ENCODE measurements at places on chromosomes 5 and 9.

GRCh38 chr9:4106081-4106759 lies 193.6 kb downstream of the GLIS3 start:
- DNase-seq, result no peak

GRCh38 chr5:86929123-86929766 lies 311.5 kb downstream of the COX7C start:
- no peak for DNase-seq

- DNase-seq, result no peak
Observed at GRCh38 chr9:103277240-103277639, 282.1 kb downstream of the CYLC2 start.

DNA sequence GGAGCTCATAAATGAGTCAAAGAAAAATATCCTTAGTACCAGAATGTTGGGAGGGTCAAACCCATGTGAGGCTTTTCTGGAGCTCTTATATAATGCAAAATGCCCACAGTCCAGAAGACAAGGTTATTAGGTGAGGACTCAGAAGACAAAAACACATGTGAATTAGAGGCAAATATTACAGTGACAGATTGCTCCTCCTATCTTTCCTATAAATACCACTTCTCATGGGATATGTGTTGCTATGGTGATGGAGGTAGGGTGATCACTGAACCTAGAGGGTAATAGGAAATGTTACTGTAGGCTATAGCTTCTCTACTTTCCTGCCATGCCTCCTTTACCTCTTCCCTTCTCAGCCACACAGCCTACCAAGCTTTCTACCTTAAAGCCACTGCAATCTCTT lies 264.6 kb downstream of the SEC61B start:
- no peak for DNase-seq

- no peak for DNase-seq
Observed at GRCh38 chr5:137665678-137666460, 70.0 kb downstream of the KLHL3 start.

DNA sequence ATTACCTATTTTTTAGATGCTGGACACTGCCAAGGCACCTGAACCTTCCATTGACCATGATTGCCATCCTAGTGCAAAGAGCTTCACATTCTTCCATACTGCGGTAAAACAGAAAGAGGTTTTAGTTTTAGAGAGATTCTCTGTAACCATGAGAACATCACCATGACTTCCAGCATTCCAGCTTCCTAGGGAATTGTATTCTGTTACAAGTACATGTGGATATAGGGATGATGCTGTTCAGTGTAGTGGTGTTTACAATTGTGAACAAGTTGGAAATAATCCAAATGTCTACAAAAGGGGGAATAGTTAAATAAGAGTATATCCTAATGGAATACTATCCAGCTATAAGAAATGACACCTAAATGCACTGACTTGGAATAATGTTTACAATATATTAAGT lies 22.4 kb downstream of the NIPSNAP3B start:
- no peak for DNase-seq

GRCh38 chr5:73263001-73263710 lies 90.2 kb downstream of the TMEM174 start:
- no peak for DNase-seq

- no peak for DNase-seq
Observed at GRCh38 chr5:10724781-10725507, 36.1 kb downstream of the DAP start.

- DNase-seq, result no peak
Observed at GRCh38 chr5:108788142-108788541, 40.4 kb downstream of the FER start.

- no peak for DNase-seq
Observed at GRCh38 chr9:84394036-84394435, 53.5 kb upstream of the SLC28A3 start.

DNA sequence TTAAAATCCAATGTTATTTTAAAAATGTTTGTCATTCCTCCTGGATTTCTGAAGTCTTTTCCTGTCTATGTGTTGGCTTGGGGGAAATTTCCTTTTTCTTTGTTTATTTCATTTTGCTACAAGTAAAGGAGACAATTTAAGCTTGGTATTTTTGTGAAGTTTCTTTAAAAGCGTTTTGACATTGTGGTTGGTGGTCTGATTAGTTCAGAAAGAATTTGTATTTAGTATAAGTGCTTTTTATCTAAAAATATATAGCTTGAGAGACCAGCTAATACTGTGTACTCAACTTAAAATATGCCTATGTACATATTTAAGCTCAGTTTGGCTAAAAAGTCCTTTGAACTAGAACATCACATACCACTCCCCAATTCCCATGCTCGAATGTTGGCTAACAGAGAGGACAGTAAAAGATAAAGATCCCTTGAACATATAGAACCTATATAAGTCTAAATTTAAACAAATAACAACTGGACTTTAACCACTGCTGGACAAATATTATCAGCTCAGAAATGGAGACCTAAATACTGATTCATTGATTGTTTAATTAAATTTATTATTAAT lies 237.6 kb downstream of the TLE4 start:
- DNase-seq, result no peak

GRCh38 chr5:121968910-121969607 lies 7.3 kb downstream of the SRFBP1 start:
- DNase-seq, result no peak

DNA sequence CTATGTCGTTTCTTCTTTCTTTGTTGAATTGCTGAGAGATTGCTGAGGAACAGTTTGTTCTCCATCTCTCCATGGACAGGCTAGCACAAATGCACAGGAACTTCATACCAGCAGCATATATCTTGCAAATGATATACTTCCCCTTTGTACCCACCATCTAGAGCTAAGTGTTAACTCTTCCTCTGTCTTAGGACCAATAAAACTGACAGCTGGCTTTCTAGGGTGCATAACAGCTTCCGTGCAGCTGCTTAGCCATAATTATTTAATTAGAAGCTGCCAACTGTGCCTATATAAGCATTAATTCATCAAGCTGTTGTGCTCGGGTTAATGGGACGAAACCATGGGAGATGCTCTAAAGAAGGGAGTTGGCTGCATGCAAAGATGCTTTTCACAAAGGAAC lies 38.7 kb downstream of the KCTD16 start:
- no peak for DNase-seq

- no peak for DNase-seq
Observed at GRCh38 chr9:108994695-108995094, 18.6 kb downstream of the CTNNAL1 start.

DNA sequence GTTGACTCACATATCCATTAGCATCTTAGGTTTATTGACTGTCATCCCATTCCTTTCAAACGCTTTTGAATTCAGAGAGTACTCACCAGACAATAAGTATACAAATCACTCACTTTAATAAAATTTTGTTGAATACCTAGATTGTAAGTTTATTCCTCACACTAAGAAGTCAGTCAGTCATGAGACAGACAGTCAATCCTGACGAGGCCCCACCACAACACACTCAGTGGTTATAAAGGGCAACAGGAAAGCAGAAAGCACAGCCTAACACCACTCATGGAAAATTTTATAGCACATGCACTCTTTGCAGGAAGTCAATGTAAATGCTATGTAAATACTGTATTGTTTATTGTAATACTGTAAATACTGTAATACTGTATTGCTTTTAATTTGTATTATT lies 176.3 kb upstream of the PTGER4 start:
- no peak for DNase-seq
